ENCODE measurements at places on chromosomes 11 and 22.

GRCh38 chr11:46339816-46340215, 7.4 kb upstream of the DGKZ start:
- no peak overlapping the region for H3K4me3 ChIP-seq
- no peak overlapping the region for H3K27ac ChIP-seq
- H3K27me3 ChIP-seq: peaks cover 17% of the 10 kb centered on the region
- H3K36me3 ChIP-seq: no peaks in the 10 kb centered on the region

DNA sequence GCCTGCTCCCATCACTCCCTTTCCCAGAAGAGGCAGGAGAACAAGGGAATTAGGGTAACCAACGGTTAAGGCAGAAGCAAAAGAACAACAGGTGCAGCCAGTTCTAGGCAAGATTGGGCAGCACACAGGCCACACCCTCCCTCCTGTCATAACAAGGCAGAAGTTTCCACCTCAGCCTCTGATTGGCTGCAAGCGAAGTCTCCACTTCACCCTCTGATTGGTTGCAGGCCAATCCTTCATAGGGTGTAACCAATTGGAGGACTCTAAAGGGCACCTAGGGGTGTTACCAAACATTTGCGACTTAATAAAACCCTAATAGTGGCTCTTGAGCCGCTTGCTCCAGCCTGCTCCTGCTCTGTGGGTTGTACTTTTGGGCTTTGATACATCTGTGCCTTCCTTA, 153.8 kb downstream of the CACNA1I start:
- H3K4me1 ChIP-seq: no peaks in the 10 kb centered on the region
- no peaks in the 10 kb centered on the region for H3K36me3 ChIP-seq
- no peak for DNase-seq
- H3K27ac ChIP-seq: no peak overlapping the region
- no peak overlapping the region for H3K4me3 ChIP-seq

DNA sequence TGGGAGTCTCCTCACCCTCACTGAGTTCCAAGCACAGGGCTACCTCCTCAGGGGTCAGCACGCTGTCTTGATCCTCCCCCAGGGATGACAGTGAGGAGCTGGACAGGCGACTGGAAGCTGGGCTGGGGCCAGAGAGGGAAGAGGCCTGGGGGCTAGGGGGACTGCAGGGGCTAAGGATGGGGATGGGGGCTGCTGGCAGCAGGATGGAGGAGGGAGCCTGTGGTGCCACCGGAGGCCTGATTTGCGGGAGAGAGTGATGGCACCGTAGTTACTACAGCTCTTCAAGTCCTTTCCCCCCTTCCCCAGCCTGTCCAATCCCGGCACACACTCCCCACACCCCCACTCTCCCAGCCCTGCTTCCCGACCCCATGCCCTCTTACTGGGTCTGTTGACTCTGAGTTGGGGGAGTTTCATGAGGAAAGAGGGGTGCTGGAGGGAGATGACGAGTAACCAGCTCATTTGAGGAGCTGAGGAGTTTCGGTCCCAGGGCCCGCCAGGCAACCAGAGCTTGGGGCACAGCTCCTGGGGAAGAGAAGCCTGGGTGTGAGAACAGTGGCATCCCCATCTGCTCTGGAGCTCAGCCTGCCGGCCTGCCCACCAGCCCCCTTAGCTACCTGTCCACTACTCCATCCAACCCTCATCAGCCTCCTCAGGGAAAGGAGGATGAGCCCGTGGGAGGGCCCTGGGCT, 10.5 kb downstream of the ROBO4 start:
- no peaks in the 10 kb centered on the region for H3K36me3 ChIP-seq
- H3K27me3 ChIP-seq: no peaks in the 10 kb centered on the region
- H3K4me1 ChIP-seq: peaks cover 6% of the 10 kb centered on the region
- H3K27ac ChIP-seq: no peak overlapping the region
- no peak for DNase-seq
- H3K4me3 ChIP-seq: no peak overlapping the region

DNA sequence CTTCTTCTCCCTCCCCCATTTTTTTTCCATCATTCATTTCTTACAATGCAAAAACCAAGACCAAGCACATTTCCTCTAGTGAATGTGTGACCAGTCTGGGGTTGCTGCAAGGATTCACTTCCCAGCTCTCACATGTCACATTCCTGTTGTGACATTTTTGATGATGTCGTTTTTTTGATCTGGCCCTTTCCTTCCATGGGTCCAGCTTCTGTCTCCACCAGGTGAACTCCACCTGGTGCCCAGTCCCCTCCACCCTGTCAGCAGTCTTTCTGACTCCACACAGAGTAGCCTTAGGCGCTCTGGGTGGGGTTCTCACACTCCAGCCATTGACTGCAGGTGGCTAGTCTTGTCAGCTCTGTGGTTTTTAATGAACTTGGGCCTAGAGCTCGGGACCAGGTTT, 15.6 kb downstream of the PANX1 start:
- no peak overlapping the region for H3K4me3 ChIP-seq
- no peaks in the 10 kb centered on the region for H3K36me3 ChIP-seq
- peaks cover 10% of the 10 kb centered on the region for H3K4me1 ChIP-seq
- H3K27me3 ChIP-seq: no peaks in the 10 kb centered on the region
- no peak for DNase-seq

GRCh38 chr22:50058906-50059880, 1.1 kb upstream of the TTLL8 start:
- no peaks in the 10 kb centered on the region for H3K4me1 ChIP-seq
- no peaks in the 10 kb centered on the region for H3K36me3 ChIP-seq
- no peak overlapping the region for H3K27ac ChIP-seq
- no peaks in the 10 kb centered on the region for H3K27me3 ChIP-seq

DNA sequence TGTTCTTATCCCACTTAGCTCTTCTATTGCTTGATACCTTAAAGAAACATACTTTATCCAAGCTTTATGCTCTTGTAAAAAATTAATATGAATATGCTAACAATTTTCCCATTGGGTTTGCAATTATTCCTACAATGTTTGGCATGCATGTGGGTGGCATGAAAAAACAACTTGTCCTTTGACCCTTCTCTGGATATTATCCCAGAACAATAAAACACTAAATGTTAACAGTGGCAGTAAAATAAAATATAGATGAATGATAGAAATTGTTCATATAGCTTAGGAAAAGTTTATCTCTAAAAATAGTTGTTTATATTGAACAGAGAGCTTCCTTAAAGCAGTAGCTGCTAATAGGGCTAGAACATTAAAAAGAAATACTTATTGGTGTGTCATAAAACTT, 860.5 kb upstream of the LRRC4C start:
- no peaks in the 10 kb centered on the region for H3K4me1 ChIP-seq
- DNase-seq: no peak
- H3K36me3 ChIP-seq: no peaks in the 10 kb centered on the region
- H3K27ac ChIP-seq: no peak overlapping the region
- H3K4me3 ChIP-seq: no peak overlapping the region

DNA sequence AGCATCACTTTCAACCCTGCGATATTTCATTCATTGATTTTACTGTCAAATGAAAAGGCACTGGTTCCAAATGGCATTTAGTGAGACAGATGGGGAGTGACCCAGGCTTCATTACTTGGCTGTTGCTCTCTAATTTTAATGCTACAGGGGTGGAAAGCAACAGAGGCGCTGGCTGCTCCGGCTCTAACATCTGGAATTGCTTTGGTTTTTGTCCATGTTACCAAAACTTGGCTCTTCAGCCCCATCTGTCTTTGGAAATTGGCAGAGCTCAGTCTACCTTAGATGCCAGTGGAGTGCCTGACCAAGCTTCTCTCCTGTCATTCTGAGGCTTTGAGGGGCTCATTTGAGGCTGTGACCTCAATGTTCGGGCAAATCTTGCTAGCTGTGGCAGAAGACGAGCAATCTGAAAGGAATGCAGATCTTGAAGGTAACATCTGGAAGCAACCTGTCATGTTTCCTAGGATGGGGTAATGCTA, 409.5 kb upstream of the SYN3 start:
- H3K36me3 ChIP-seq: no peaks in the 10 kb centered on the region
- no peak for DNase-seq
- no peak overlapping the region for H3K27ac ChIP-seq
- H3K27me3 ChIP-seq: no peaks in the 10 kb centered on the region
- H3K4me3 ChIP-seq: no peak overlapping the region

All from fibroblast of lung (primary cell).